ENCODE measurements at places on chromosomes 3 and 15. TPM values are rescaled to one million over a fixed set of nuclear protein-coding genes. Genes with fewer than 3 reads are reported as not detected.

DNA sequence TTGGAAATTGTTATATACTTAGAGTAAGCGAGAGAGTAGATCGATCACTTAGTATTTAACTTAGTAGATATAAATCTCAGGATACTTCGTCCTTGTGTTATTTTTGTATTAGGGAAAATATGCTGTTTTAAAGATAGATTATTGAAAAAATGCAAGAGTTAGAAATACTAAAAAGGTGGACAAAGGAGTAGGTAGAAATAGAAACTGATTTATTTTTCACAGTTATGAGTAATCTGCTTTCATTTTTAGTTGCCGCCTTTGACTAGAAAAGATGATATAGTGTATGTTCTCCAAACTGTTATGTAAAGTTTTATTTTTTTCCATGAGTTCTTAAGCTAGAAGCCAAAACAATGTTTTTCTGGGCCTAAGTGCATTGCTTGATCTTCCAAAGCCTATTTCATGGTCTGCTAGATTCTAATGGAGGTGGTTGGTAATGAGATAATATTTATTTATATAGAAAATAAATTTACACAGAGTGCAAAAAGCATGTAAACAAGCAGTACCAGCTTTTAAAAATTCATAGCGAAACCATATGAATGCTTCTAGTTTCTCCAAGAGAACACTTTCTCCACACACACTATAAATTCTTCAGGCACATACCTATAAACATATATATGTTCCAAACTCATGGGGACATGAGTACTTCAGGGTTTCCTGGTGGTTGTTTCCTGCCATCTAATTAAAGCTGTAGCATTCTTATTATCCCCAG is 61.1 kb downstream of the DIPK2A start:
- DNase-seq = peak; percentile 22

DNA sequence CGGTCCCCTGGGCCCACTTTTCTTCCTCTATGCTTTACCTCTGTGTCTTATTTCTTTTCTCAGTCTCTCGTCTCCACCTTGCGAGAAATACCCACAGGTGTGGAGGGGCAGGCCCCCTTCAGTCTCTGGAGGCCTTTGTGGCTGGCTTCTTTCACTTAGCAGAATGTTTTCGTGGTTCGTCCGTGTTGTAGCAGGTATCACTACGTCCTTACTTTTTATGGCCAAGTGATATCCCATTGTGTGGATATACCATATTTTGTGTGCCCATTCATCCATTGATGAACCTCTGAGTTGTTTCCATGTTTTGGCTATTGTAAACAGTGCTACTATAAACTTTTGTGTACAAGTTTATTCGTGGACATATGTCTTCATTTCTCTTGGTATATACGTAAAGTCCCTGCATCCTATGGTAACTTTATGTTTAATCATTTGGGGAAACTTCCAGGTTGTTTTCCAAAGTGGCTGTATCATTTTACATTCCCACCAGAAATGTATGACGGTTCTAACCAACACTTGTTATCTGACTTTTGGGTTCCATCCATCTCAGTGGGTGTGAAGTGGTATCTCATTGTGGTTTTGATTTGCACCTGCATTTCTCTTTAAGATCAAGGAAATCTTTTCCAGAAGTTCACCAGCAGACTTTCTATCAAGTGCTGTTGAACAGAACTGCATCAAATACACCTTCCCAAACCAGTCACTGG is 5.6 kb downstream of the PIGZ start:
- DNase-seq = no peak

GRCh38 chr3:120338517-120338916 is 10.6 kb downstream of the LRRC58 start:
- DNase-seq = no peak

DNA sequence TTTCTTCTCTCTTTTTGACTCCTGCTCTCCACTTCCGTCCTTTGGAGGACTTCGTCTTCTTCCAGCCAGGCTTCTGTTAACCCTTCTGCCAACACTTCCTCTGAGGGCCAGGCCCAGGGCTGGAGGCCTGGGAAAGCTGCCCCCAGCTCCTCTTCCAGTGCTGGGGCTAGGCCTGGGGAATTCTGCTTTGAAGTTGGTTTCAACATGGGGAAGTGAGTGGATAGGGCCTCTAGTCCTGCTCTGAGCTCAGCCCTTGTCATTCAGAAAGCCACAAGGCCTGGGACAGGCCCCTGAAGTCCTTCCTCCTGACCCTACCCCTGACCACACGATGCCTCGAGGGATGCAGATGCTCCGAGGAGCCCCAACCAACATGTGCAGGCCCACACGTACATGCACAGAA is 53.9 kb upstream of the HERC1 start:
- no peak for DNase-seq

DNA sequence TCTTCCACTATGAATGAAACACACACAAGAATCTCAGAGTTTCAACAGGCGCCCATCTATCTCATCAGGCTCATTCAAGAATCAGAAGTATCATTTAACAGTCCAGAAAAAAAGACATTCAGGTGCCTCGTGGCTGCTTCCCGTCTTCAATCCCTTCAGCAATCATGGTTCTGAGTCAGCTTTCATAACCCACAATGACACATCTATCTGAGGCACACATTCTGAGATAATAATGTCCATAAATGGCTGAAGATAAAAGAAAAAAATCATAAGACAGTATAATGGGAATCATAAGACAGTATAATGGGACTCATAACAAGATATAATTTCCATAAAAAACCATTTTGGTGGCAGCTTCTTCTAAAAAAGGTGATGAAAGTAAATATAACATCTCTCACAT is 52.4 kb downstream of the TNIK start:
- DNase-seq = no peak

- no peak for DNase-seq
Measured at GRCh38 chr3:102156426-102156825, 278.4 kb upstream of the ZPLD1 start.

DNA sequence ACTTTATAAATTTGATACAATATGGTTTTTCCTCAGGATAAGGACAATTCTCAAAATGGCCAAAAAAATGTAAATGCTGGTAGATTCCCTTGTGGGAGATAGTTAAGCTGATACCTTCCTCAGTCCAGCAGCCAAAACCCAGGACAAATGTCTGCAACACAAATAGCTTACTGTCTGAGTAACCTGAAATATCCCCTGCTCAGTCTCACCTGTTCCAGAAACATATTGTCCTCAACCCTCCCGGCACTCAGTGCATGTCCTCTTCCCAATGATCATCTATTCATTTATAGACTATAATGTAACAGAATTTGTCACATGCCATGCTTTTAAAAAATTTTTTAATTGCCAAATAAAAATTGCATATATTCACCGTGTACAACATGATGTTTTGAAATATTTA is 12.2 kb downstream of the RBSN start:
- no peak for DNase-seq

DNA sequence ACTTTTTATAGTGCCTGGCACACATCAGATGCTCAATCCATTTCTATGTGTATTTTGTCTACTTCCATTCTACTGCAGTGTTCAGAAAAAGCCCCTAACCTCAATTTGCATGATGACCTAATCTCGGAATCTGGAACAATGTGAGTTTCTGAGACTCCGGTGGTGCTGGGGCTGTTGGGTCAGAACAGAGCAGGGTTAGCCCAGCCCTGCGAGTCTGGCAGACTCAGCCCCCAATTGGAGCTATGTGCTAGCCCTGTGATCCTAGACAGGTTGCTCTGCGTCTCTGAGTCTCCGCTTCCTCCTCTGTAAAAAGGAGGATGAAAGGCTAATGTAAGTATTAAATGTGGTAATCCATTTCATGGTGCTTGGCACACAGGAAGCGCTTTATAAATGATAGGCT is 95.0 kb upstream of the ICE2 start:
- DNase-seq = no peak

AMIGO3 gene
- 2.2 TPM for total RNA-seq

DNA sequence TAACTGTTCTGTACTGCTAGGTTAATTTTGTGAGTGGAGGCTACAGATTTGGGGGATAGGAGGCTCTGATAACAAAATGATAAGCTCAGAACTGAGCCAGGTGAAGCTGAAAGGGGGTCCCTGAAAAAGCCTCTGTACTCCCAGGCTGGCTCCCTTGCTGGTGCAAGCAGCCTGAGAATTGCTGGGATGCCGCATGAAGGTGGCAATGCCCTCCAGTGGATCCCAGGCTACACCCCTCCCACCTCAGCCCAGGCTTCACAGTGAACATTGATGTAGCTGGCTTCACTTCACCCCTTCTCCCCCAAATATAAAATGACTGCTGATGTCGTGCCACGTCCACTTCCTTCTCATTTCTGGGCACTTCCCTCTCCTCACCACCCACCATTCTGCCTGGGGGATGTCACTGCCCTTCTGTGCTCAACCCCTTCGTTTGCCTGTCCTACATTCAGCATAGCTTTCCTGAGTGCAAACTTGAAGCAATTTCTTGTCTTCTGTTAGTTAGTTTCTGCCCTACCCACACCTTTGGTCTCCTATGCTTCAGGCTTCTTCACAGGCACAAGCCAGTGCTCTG is 9.7 kb upstream of the ARHGEF26 start:
- no peak for DNase-seq

REC114 gene
- total RNA-seq = not detected

NFKBIZ gene
- 15.7 TPM for total RNA-seq

TRAT1 gene
- total RNA-seq = not detected

GRCh38 chr3:123300583-123300982 is 98.8 kb downstream of the SEC22A start:
- DNase-seq = no peak

GRCh38 chr3:9192248-9193025 is 57.0 kb downstream of the SRGAP3 start:
- DNase-seq = no peak

SLC12A1 gene
- total RNA-seq = not detected

FAM43A gene
- total RNA-seq = 9.6 TPM

PROS1 gene
- total RNA-seq = 13.7 TPM

DNA sequence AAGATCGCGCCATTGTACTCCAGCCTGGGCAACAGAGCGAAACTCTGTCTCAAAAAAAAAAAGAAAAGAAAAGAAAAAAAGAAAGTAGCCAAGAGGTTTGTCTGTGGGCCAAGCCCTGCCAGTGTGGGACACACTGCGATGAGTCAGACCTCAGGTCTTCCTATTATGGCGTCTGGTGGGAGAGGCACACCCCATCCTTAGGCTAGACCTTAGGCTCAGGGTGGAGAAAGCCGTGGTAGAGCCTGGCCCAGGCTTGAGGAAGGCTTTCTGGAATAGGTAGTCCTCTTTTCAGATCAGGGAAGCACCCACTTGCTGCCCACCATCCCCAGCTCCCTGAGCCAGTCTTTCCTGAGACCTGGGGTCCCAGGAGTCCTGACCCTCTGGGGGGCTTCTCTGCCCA is 6.0 kb downstream of the HEMK1 start:
- DNase-seq = no peak

DNA sequence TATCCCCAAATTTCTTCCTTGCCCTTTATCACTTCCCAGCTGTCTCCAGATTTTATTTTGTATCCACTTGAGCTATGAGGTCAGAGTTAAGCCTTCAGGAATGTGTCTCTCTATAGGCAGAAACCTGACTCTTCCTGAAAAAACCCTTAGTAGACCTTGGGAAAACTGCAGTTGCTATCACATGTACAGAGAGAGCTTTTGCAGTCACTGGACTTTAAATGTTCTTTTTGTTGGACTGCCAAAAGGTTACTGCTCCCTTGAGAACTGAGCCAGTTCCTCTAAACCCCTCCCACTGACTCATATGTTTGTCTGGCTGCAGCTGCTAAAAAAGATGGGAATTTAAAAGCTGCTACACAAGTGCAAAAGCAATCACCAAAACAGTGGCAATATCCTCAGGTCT is 169.1 kb upstream of the CCDC54 start:
- DNase-seq = peak; percentile 35

SPTBN5 gene
- 0.37 TPM for total RNA-seq

CHRD gene
- 1.8 TPM for total RNA-seq
